ENCODE measurements at places on chromosomes 6 and 20. TPM values are rescaled to one million over a fixed set of nuclear protein-coding genes. Genes with fewer than 3 reads are reported as not detected.

The SEMG1 gene
- not detected for total RNA-seq

The LY6G6F gene
- total RNA-seq: not detected

The TGM3 gene
- not detected for total RNA-seq

The ZBTB46 gene
- total RNA-seq: 12.9 TPM

The POU3F2 gene
- 4.4 TPM for total RNA-seq

The NANP gene
- 2.9 TPM for total RNA-seq

GRCh38 chr6:155100087-155100486 lies 105.0 kb downstream of the TIAM2 start:
- no peaks in the 10 kb centered on the region for H3K27me3 ChIP-seq
- no peaks in the 10 kb centered on the region for H3K4me1 ChIP-seq
- no peaks in the 10 kb centered on the region for H3K36me3 ChIP-seq
- H3K27ac ChIP-seq: no peak overlapping the region

DNA sequence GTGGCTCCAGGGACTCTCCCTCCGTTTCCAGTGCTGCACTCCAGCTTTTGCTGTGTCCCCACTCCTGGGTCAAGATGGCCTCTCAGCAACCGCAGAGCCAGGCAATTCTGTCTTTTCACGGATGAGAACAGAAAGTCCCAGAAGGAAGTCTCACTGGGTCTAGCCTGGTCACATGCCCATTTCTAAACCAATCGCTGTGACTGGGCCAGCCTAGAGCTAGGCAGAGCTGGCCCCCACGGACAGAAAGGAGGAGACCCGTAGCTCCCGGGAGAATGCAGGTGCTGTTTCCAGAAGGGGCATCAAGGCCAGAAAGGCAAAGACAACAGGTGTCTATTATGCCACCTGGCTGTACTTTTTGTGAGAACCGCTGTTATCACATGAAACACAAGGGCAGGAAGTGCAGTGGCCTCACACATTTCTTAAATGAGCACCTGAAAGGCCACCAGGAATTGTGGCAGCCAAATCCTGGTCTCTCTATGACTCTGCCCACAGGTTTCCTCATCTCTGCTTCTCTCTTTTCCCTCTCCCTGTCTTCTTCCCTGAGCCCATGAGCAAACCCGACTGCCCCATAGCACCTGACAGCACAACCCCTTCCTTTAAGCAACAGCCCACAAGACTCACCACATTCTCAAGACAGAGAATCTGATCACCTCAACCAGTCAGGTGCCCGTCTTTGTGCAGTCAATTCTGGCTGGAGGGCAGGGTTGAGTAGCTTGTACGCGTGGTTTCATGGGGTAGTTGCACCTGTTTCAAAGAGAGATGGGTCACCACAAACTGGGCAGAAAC lies 37.1 kb upstream of the B4GALT5 start:
- DNase-seq: no peak
- peaks cover 9% of the 10 kb centered on the region for H3K4me1 ChIP-seq
- no peaks in the 10 kb centered on the region for H3K27me3 ChIP-seq
- H3K36me3 ChIP-seq: no peaks in the 10 kb centered on the region
- no peak overlapping the region for H3K27ac ChIP-seq

DNA sequence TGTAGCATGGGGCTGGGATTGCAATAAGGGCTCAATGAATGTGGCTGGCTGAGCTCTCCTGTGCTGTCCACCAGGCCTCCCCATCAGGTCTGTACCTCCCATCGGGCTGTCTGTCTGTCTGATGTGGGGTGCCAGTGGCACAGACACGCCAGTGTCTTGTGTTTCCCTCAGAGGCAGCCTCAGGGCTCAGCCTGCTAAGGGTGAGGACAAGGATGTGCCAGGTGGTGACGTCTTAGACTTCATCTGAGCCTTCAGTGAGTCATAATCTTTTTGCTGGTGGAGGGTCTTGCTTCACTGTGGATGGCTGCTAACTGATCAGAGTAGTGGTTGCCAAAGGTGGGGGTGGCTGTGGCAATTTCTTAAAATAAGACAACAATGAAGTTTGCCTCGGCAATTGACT lies 194.7 kb downstream of the NRN1 start:
- no peaks in the 10 kb centered on the region for H3K4me1 ChIP-seq
- no peak for DNase-seq
- no peaks in the 10 kb centered on the region for H3K27me3 ChIP-seq
- H3K36me3 ChIP-seq: no peaks in the 10 kb centered on the region

DNA sequence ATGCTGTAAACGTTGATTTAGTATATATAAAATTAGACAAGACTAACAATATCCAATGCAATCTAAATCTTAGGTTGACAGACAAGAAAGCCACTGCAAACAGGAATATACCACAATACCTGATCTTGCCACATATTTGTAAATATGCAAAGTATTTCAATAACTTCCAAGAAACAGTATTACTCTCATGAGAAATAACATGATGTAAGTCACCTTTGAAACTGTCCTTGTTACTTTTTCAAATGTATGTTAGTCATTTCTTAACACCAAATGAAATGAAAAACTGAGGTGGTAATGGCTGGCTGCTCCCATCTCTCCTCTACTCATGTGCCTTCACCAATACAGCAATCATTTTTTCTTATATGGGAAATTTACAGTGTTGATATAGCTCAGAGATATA lies 118.7 kb downstream of the ATG5 start:
- H3K27me3 ChIP-seq: no peaks in the 10 kb centered on the region
- no peak overlapping the region for H3K4me3 ChIP-seq
- no peaks in the 10 kb centered on the region for H3K36me3 ChIP-seq
- no peak for DNase-seq

DNA sequence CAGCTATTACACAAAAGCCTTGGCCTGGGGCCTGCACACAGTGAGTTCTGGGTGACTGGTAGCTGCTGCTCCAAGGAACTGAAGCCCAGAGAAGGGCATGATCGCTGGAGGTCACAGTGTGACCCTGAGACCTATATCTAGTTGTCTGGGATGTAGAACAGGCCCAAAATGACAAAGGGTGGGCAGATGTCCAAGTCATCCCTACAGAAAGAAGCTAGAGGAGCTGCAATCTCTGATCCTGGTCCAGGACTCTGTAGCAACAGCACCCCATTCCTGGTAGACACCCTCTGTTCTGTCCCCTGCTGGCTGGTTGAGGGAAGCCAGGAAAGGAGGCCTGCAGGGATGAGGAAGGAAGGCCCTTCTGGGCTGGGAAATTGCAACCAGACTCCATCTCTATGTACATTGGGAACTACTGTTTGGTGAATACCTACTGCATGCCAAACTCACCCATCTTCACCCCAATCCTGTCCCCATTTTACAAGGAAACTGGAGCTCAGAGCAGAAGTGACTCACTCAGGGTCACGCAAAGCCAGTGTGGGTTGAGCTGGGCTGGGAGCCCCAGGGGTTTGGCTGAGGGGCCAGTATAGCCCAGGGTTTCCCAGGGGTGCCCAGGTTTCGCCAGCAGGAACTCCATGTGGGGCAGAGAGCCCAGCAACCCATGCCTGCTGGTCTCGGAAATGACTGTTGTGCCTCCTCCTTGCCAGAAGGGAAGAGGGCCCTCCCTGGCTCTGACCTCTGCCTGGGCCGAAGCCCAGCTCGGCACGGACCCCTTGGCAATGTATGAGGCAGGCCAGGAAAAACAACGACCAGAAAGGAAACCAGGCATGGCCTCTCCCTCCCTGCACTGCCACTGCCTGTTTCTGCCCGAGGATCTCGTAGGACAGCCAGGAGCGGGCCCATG lies 44.9 kb upstream of the TLDC2 start:
- peaks cover 79% of the 10 kb centered on the region for H3K4me1 ChIP-seq
- DNase-seq: no peak
- no peaks in the 10 kb centered on the region for H3K27me3 ChIP-seq
- H3K4me3 ChIP-seq: no peak overlapping the region
- H3K36me3 ChIP-seq: no peaks in the 10 kb centered on the region
- H3K27ac ChIP-seq: peak overlapping the region; percentile 97

- H3K4me1 ChIP-seq: no peaks in the 10 kb centered on the region
- DNase-seq: no peak
- H3K27ac ChIP-seq: no peak overlapping the region
- H3K27me3 ChIP-seq: peaks cover 23% of the 10 kb centered on the region
- H3K36me3 ChIP-seq: no peaks in the 10 kb centered on the region
- H3K4me3 ChIP-seq: no peak overlapping the region
Measured at GRCh38 chr6:34515473-34516387, 40.4 kb downstream of the SPDEF start.

DNA sequence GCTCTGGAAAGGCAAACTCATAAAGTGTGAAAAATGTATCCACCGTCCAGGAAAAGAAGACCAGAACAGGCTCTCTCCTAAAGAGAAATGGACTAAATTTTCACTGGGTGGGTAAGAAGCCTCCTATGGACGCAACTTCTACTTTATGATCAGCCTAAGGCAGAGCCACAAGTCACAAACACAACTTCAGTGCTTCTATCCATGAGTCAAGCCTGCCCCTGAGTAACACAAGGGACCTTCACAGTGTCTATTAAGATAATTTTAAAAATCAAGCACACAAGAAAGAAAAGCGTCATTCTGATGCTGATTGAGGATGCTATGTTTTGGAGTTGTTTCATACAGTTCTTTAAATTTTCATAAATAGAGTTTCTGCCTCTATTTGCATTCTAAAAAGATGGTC lies 601.7 kb upstream of the ARID1B start:
- DNase-seq: no peak
- no peaks in the 10 kb centered on the region for H3K36me3 ChIP-seq
- no peaks in the 10 kb centered on the region for H3K27me3 ChIP-seq

DNA sequence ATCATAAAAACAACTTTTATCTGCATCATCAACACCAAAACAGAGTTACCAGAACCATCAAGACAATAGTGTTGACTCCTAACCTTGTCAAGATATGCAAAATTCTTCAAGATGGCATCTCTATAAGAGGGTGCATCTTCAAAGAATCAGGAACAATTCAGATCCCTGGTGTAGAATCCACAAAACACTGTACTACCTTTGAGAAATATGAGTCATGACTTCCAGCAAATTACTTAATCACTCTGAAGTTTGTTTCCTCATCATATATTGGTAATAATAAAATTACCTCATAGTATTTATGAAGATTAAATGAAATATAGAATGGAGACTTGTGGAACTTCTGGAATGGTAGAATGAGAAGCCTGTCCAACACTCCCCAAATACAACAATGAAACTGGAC lies 221.3 kb upstream of the SUPT3H start:
- no peak for DNase-seq
- H3K4me1 ChIP-seq: no peaks in the 10 kb centered on the region
- H3K4me3 ChIP-seq: no peak overlapping the region
- no peaks in the 10 kb centered on the region for H3K36me3 ChIP-seq

- no peaks in the 10 kb centered on the region for H3K27me3 ChIP-seq
- no peak for DNase-seq
- no peak overlapping the region for H3K4me3 ChIP-seq
- no peaks in the 10 kb centered on the region for H3K4me1 ChIP-seq
- no peak overlapping the region for H3K27ac ChIP-seq
Measured at GRCh38 chr6:25899580-25900408, 25.8 kb upstream of the SLC17A3 start.

DNA sequence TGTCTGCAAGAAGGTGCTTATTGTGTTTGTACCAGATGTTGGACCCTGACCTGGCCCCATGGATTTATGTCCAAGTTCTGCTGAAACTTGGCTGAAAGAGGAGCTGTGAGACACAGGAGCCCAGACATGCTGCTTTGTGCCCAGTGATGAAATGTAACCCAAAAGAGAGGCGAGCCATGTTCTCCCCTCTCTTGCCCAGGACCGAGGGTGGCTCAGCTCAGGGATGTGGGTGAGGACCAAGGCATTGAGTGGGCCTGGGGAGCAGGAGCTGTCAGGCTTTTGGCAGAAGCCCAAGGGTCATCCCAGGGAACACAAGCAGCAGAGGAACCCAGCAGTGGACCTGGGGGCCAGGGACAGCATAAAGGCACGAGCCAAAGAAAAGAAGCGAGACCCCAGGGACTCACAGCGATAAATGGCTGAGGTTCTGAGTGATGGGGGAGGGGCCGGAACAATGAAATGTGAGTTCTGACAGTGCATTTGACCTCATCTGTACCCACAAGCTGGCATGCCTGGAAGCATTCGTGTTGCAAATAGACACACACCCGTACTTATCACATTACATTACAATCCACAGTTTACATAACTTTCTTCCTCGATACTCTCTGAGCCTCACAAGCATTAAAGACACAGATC lies 363.4 kb upstream of the JARID2 start:
- H3K27ac ChIP-seq: no peak overlapping the region
- no peak for DNase-seq
- no peaks in the 10 kb centered on the region for H3K36me3 ChIP-seq
- no peak overlapping the region for H3K4me3 ChIP-seq

- no peak for DNase-seq
- no peak overlapping the region for H3K4me3 ChIP-seq
- H3K27me3 ChIP-seq: no peaks in the 10 kb centered on the region
- H3K36me3 ChIP-seq: no peaks in the 10 kb centered on the region
Measured at GRCh38 chr6:108741331-108741989, 106.8 kb upstream of the ARMC2 start.

DNA sequence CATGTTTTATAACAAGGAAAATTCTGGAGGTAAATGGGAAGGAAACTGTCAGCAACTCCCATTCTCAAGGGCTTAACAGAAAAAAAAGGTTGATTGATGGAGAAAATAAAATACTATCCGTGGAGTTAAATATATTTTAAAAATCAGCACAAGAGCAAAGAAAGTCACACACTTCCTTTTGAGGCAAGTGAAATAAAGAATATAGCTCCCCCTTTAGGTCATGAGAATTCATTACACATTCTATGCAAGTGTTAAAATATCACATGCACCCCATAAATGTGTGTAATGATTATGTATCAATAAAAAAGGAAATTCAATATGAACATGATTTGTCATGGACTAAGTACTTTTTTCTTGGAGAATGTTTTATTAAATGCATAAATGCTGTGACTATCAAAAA lies 349.2 kb downstream of the TPBG start:
- no peaks in the 10 kb centered on the region for H3K27me3 ChIP-seq
- H3K27ac ChIP-seq: no peak overlapping the region
- H3K36me3 ChIP-seq: no peaks in the 10 kb centered on the region
- no peaks in the 10 kb centered on the region for H3K4me1 ChIP-seq
- no peak overlapping the region for H3K4me3 ChIP-seq

GRCh38 chr20:48455651-48456365 lies 372.0 kb downstream of the PREX1 start:
- DNase-seq: no peak
- H3K36me3 ChIP-seq: no peaks in the 10 kb centered on the region
- no peak overlapping the region for H3K4me3 ChIP-seq
- no peak overlapping the region for H3K27ac ChIP-seq

DNA sequence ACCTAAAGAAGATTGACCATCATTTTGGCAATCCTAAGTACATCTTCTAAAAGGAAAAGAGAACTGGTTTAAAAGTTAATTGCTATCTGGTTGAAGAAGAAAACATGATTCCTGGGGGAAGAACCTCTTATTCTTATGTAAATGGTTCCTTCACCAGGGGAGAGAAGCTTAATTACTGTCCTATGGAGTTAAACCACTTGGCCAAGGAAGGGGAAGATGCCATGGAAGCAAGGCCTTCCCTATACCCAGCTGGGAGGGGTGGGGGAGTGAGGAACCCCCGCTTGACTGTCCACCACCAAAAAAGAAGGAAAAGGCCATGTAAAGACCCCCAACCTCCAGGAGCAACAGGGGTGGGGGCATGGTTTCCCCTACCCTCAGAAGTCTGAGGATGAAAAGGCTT lies 962.1 kb downstream of the GRIK2 start:
- DNase-seq: no peak
- no peaks in the 10 kb centered on the region for H3K27me3 ChIP-seq
- no peak overlapping the region for H3K27ac ChIP-seq
- no peaks in the 10 kb centered on the region for H3K36me3 ChIP-seq
- no peak overlapping the region for H3K4me3 ChIP-seq
- H3K4me1 ChIP-seq: no peaks in the 10 kb centered on the region
